Stimulated activated CD4-positive, alpha-beta T cell treated with anti-CD3 and anti-CD28 coated beads, TNF-alpha, amount 100 ng/mL, for 24 hours (primary cell): ENCODE measurements at places on chromosomes 16 and 17.

GRCh38 chr17:82065193-82065637 lies 389 bp downstream of the DUS1L start:
- no peak for DNase-seq

- DNase-seq: no peak
Observed at GRCh38 chr16:80924372-80924978, 82.2 kb downstream of the CMC2 start.

GRCh38 chr16:66444049-66444481 lies 17.0 kb downstream of the BEAN1 start:
- DNase-seq: no peak

- DNase-seq: peak; percentile 53
Observed at GRCh38 chr16:12455287-12455798, 348.3 kb downstream of the CPPED1 start.

GRCh38 chr16:62965831-62966230 lies 929.6 kb upstream of the CDH8 start:
- no peak for DNase-seq

DNA sequence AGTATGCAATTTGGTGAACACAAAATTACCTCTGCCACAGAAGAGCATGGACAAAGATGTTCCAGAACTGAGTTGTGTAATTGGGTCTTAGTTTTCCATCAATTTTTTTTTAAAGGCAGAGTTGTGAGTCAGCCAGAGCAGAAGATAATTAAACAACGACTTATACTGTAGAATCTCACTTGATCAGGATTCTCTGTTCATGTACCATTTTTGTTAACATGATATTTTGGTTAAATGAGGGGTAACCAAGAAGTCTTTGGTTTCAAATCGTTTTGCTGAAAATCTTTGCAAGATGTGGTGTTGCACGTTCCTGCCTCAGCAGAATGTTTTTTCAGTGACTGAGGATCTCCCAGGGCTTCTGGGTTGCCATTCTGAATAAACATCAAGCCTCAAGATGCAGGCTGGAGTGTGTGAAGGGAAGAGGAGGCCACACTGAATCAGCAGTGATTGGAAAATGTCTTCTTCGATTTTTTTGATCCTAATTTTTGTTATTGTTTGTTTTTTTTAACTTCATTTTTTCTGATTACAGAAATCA lies 232.6 kb upstream of the IRX3 start:
- no peak for DNase-seq

DNA sequence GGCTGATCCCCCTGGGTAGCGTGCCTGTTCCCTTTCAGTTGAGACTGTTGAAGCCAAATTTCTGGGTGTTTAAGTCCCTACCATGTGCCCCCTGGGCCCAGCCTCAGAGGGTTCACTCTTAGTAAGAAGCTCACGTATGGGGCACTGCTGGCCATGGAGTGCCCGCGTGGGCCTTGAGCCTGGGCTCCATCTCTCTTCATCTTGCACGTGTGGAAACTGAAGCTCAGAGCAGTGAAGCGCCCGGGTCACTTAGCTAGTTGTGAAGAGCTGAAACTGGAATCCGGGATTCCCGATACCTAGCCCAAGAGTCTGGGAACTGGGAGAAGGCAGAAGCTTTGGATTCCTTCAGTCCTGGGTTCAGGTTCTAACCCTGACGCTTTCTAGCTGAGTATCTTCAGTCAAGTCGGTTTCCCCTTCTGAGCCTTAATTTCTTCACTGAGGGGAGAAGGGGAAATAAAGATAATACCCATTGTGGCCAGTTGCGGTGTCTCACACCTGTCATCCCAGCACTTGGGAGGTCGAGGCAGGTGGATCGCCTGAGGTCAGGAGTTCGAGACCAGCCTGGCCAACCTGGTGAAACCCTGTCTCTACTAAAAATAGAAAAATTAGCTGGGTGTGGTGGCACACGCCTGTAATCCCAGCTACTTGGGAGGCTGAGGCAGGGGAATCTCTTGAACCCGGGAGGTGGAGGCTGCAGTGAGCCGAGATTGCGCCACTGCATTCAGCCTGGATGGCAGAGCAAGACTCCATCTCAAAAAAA lies 103.9 kb downstream of the OR1D5 start:
- no peak for DNase-seq

DNA sequence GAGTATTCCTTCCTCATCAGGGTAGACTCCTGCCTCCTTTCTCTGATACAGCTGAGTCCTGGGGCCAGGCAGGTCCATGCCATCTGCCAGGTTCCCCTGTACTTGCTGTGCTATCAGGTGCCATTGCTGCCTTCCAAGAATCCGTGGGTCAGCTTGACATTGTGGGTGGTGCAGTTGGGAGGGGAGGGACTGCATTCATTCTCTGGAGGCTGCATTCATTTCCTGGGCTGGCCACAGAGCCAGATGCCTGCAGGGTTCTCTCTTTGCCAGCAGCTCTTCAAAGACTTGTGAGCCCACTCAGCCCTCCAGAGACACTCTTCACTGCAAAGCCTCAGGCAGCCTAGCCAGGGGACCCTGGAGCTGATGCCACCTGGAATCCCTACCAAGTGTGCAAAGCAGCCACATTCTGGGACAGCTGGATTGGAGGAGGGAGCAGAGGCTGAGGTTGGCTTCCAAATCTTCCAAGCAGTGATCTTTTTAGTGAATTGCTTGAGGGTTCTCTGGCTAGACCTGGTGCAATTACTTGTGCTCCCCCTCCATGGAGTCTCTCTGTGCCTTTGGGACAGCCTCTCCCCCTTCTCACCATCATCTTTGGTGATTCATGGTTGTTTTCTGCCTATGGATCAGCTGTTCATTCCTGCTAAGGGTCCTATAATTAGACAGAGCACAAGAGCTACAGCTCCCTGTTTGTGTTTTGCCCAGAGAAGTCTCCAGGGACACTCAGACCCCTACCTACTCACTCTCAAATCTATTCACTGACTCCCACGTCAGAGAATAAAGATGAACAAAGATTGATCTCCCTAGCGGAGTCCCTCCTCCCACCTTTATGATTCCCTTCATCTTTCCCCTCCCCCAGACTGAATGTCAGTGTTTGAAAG lies 20.9 kb downstream of the ANKFN1 start:
- no peak for DNase-seq

- DNase-seq: no peak
Observed at GRCh38 chr16:1309888-1310831, 724 bp downstream of the UBE2I start.

DNA sequence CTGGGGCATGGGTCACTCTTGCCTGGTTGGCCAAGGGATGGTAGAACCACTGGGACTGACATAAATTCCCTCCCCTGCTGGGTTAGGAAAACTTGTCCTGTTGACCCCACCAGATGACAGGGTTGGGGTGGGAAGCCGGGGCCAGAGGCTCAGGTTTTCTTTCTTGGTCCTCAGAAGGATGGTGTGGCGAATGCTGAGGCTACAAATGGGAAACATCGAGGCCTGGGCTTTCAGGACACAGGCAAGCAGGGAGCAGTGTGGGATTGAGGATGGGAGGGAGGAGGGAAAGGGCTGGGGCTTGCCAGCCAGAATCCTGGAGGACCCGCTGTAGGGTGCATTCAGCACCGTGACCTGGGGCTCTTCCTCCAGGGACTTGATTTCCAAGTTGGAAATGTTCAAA lies 14.5 kb upstream of the PLEKHG4 start:
- DNase-seq: no peak

- no peak for DNase-seq
Observed at GRCh38 chr16:78897299-78897698, 703.2 kb downstream of the MAF start.

- no peak for DNase-seq
Observed at GRCh38 chr17:393806-394717, 41.5 kb upstream of the RPH3AL start.

DNA sequence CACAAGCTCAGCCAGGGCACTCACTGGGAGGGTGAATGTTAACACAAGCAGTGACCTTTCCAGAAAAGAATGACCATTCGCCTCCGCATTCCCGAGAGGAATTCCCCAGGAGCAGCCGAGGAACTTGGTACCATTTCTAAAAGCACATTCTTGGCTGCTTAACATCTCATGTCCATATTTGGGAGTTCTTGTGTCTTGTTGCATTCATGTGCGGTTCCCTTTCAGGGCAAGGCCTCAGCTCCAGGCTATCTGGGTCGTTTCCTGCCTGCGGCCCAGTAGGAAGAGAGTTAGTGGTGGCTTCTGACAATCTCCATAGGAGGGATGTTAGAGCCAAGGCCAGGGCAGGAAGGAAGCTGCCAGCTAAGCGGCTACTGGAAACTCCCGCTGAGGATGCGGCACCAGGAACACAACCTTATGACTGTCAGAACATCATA lies 27.8 kb upstream of the MEAK7 start:
- no peak for DNase-seq

GRCh38 chr17:16493531-16494046 lies 1.6 kb upstream of the LRRC75A start:
- no peak for DNase-seq

GRCh38 chr16:2827374-2827791 lies 2.7 kb upstream of the ZG16B start:
- DNase-seq: no peak

GRCh38 chr16:61547626-61548025 lies 488.6 kb downstream of the CDH8 start:
- DNase-seq: no peak

- DNase-seq: no peak
Observed at GRCh38 chr16:88807142-88807625, 3.6 kb downstream of the CDT1 start.

- DNase-seq: no peak
Observed at GRCh38 chr16:56163938-56164337, 27.4 kb upstream of the GNAO1 start.

DNA sequence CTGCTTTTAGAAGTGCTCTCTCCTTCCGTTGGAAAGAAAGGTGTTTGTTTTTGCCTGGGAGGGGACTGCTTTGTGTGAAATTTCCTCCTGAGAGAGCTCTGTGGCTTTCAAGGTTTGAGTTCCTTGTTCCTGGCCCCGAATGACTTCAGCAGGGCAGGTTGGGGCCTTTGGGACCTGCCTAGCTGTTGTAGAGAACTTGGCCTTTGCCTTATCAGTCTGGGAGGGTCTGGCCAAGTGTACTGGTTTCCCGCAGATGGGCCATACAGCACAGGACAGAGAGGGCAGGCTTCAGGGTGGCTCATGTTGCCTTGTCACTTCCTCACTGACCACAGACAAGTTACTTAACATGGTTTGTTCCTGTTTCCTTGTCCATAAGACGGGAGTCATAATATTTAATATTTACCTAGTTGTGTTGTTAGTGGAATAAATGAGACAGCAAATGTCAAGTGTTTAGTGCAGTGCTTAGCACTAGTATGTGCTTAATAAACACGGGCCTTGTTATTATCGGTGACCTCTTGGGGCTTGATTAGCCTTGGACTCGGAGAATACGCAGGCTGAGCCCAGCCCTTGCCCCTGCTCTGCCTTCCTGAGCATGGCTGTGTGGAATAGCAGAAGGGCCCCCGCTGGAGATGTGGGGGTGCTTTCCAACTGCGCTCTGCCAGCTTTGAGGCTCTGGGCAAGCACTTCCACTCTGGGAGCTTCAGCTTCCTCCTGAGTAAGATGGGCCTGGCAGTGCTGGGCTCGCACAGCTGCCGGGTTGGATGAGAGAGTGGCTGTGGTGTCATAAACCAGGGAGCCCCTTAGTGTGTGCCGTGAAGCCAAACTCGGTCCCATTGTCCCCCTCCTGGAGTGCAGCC lies 6.6 kb downstream of the PRSS8 start:
- DNase-seq: no peak

- DNase-seq: no peak
Observed at GRCh38 chr17:56777859-56778258, 55.9 kb downstream of the C17orf67 start.

DNA sequence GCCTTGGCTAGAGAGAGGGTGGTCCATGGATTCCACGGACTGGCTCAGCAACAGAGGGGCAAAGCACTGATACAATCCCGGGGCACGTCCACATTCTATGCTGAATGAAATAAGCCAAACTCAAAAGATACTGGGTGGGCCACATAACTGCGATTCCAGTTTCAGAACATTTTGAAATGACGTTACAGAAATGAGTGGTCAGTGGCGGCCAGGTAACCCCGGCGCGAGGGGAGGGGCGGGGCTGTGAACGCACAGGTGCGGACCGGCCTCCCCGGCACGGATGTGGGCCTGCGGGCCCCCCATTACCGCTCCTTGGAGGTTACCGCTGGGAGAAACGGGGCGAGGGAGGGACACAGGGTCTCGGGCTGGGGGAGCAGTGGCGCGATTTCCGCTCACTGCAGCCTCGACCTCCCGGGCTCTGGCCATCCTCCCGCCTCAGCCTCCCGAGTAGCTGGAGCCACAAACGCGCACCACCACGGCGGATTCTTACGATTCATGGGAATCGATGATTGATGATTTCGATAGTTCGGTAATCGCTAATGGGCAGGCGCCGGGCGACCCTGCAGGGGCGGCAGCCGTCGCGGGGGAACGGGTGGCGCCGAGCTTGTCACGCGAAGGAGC lies 559 bp downstream of the MVD start:
- no peak for DNase-seq
